ENCODE measurements at places on chromosomes 7 and 10. TPM values are rescaled to one million over a fixed set of nuclear protein-coding genes. Genes with fewer than 3 reads are reported as not detected.
A peak's percentile ranks its signal among the peaks of the same experiment; 100 is the strongest.

DNA sequence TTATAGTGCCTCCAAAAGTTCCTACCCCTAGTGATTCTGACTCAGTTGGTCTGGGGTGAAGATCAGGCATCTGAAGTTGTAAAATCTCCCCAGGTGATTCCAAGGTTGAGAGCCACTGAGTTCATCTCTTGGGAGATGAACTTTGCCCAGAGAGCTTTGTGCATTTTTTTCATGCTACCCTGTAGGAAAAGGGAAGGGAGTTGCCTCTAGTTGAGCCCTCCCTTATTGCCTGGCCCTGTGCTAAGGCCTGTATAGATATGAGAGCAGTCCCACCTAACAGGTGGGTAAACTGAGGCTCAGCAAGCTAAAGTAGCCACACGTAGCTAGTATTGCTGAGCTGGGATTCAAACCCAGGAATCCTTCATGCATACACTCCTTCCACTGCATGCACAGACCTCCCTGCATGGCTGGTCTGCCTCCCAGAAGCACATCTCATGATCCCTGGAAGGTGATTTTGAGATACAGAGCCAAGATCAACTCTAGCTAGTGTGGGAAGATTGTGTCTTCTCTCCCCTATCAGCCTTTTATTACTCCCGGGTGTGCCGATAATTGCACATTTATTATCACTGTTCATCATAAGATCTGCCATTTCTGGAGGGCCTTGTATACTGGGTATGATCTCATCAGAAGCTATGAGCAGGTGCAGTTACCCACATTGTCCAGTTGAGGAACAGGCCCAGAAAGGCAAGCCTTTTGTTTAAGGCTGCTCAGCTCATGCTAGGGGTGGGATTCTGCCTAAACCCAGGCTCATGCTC lies 47.0 kb downstream of the TBATA start:
- DNase-seq, result no peak

DNA sequence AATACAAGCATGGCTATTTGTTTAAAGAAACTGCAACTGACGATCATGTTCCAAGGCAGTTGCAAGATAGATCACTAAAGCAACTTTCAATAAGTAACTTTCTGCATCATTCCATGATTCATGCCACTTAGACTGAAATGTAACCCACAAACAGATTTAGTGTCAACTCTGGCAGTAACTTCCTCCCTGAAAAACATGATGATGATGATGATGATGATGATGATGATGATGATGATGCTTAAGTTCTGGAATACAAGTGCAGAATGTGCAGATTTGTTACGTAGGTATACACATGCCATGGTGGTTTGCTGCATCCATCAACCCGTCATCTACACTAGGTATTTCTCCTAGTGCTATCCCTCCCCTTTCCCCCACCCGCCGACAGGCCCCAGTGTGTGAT lies 754.7 kb downstream of the INHBA start:
- DNase-seq, result no peak

DNA sequence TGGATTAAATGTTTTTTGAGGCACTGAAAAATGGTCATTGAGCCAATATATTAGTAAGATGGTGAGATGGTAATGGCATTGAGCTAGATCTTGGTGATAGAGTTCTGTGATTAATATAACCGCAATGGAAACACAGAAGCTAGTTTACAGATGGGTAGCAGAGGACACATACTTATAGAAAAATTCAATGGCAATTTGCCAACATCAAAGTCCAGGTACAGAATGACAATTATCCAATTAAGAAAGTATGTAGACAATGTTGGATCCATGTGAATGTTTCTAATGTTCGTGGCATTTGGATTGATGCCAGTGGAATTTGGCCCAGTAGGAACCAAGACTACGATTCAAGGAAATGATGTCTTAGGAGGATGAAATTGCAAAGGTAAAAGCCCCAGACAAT lies 187.8 kb downstream of the GNAT3 start:
- DNase-seq, result no peak

GRCh38 chr10:101972761-101973160 lies 83.2 kb downstream of the ARMH3 start:
- no peak for DNase-seq

DNA sequence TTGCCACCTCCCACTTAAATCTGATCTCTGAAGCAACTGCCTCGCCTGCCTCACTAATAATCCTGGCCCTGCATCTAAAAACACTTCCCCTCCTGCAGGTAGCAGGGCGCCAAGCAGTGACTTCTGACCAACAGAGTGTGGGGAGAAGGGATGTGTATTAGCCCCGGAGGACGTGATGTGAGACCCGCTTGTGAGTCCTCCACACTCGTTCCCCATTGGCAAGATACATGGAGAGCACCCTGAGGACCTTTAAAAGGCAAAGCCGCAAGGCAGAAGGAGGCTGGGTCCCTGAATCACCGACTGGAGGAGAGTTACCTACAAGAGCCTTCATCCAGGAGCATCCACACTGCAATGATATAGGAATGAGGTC lies 6.1 kb upstream of the PILRA start:
- no peak for DNase-seq

GRCh38 chr7:39434012-39434411 lies 132.2 kb upstream of the YAE1 start:
- no peak for DNase-seq

- peak; percentile 53 for DNase-seq
Measured at GRCh38 chr10:79374312-79375191, 27.3 kb downstream of the PPIF start.

DNA sequence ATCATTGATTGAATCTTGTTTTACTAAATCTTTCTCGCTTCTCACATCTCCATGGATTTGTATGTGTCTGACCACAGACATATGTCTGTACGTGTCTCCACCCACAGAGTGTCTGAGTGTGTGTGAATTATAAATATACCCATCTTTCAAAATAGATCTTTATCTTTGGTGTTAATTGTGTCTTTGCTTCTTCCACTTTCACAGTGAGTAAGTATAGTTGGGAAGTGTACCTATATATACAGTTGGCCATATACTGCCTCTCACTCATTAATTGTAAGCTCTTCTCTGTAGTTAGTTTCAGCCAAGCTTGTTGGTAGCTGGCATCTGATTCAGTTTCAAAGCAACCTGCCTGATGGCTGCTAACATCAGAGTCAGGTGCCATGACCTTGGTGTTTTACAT lies 18.4 kb downstream of the EEPD1 start:
- no peak for DNase-seq

GRCh38 chr7:54878339-54878738 lies 119.3 kb upstream of the SEC61G start:
- no peak for DNase-seq

DNA sequence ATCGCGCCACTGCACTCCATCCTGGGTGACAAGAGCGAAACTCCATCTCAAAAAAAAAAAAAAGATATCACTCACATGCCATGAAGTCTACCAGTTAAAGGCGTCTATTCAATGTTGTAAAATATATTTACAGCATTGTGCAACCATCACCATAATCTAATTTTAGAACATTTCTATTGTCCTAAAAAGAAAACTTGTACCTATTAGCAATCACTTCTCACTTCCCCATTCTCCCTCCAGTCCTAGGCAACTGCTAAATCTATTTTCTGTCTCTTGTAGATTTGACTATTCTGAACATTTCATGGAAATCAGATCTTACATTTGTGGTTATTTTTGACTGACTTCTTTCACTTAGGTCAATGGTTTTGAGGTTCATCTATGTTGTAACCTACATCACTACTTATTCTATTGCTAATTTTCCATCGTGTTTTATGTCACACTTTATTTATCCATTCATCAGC lies 25.2 kb upstream of the OTUD1 start:
- DNase-seq, result no peak

DNA sequence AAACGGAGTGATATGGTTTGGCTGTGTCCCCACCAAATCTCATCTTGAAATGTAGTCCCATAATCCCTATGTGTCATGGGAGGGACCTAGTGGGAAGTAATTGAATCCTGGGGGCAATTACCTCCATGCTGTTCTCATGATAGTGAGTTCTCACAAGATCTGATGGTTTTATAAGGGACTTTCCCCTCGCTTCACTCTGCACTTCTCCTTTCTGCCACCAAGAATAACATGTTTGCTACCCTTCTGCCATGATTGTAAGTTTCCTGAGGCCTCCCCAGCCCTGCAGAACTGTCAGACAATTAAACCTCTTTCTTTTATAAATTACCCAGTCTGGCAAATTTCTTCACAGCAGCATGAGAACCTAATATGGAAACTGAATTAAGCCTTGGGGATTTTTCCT lies 19.1 kb downstream of the FAM3C start:
- DNase-seq, result no peak

DNA sequence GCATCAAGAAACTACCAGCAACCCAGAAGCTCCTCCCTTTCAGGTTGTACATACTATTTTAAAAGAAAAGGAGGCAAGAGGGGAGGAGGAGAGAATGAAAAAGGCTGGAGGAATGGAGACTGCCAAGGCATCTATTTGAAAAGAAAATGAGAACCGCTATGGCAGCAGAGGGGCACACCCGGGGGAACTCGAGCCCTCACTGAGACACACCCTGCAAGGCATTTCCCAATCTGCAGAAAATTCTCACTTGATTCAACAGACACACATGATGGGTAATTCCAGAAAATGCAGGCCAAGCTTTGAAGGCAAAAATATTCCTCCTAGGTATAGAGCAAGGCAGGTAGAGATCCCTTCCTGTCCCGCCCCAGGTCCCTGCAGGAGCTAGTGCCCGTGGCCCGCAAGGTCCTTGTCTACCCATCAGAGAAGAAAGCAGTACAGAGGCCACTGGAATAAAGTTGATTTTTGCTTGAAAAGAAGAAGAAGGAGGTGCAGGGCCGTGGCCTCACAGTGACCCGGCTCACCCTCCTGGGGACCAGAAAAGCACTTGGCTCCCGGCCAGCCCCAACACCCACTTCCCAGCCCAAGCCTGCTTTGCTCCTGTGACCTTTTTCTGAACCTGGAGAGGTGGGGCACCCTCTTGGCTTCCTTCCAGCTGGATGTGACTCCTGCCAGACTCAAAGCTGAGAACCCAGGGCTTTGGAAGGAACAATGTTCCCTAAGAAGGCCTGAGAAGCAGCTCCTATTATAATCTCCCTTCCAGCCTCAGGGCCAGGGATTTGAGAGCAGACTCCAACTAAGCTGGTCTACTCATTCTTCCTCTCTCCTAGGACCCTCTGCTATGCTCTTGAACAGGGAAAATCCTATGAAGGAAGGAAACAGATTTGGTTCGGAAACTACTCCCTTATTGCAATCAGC lies 6.2 kb upstream of the PIK3CG start:
- no peak for DNase-seq

GRCh38 chr10:44856696-44857095 lies 54.4 kb upstream of the TMEM72 start:
- DNase-seq, result no peak

DNA sequence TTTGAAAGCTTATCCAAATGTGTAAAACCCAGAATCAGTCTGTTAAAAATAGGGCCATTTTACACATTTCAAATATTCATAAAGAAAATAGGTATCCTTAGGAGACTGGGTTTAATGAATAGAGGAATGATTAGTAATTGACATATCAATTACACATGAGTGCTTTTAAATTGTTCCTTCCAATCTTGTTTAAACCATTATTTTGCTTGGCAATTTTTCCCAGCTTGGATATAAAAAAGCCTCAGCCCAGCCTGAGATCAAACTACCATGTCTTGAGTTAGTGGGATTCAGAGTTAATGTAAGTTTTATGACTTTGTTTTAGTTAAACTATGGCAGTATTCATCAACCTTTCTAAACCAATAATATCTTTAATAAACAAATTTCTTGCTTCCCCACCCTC lies 28.3 kb downstream of the PARP12 start:
- DNase-seq, result no peak

DNA sequence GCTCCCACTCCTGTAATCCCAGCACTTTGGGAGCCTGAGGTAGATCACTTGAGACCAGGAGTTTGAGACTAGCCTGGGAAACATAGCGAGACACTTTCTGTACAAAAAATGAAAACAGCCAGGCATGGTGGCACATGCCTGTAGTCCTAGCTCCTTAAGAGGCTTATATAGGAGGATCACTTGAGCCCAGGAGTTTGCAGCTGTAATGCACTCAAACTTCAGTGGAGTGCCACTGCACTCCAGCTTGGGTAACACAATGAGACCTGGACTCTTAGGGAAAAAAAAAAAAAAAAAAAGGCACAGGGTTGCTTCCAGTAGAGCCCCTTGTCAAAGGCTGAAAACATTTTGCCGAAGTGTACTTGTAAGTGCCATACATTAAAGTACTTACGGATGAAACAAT lies 195.3 kb downstream of the PHTF2 start:
- no peak for DNase-seq

- DNase-seq, result no peak
Measured at GRCh38 chr10:57830877-57831560, 436.7 kb downstream of the IPMK start.

DNA sequence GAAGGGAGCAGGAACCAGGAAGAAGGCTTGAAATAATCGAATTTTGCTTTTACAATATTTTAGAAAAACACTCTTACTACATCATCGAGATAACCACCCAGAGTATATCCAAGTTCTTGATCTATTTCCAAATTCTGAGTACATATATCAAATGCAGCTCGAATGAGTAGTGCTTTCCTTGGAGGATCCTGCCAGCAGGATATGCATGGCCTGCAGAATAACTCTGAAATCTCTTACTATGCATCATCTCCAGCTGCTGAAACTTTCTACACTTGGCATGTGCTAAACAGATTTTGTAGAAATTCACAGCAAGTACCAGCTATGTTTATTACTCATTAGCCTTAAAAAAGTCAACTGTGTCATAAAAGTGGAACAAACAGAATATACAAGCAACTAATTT lies 44.0 kb upstream of the ANK3 start:
- DNase-seq, result no peak

DNA sequence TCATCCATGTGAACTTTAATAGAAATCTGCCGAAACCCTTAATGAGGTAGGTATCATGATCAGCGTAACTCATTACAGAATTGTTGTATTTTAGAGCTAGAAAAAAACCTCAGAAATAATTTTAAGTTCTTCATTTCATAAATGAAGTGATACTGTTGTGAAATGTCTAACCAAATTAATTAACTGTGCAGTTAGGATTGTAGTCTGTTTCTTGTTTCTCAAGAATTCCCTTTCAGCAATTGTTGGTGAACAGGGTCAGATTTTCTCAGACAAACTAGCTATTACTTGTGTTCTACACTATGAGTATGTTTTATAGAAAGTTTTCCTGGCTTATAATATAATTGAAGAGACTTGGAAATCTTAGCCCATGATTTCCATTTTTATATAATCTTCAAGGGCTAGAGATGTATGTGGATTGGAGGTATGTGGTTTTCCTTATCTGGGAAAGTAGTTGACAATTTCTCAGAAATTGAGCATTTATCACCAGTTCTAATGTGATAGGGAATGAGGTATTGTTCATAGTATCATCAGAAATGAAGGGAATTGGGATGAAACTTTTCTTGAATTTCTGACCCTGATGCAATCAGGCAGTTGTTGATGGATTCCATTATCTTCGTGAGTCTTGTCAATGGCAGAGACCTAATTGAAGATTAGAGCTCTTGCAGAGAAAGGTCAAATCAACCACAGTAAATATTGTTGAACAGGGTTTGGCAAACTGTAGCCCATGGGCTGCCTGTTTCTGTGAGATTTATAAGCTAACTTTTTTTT lies 55.0 kb downstream of the ST7 start:
- no peak for DNase-seq

NUDT5 gene
- polyA plus RNA-seq, result 21.7 TPM

CRHR2 gene
- polyA plus RNA-seq, result 3.4 TPM

GAD2 gene
- polyA plus RNA-seq, result 0.15 TPM
